ENCODE measurements at places on chromosomes 2 and 18. TPM values are rescaled to one million over a fixed set of nuclear protein-coding genes. Genes with fewer than 3 reads are reported as not detected.
A peak's percentile ranks its signal among the peaks of the same experiment; 100 is the strongest.

Gene TEKT4
- not detected for total RNA-seq

- no peak for DNase-seq
These were observed 26.2 kb upstream of the GALNT3 start for GRCh38 chr2:165820296-165820695.

- DNase-seq, result no peak
These were observed 36.3 kb downstream of the ZNF516 start for GRCh38 chr18:76458522-76459311.

- DNase-seq, result no peak
These were observed 22.6 kb downstream of the PRKRA start for GRCh38 chr2:178428396-178428806.

Gene ANTXR1
- not detected for total RNA-seq

- DNase-seq, result peak; percentile 6
These were observed 151.7 kb upstream of the ZNF521 start for GRCh38 chr18:25503567-25504081.

Gene DDX1
- 26.9 TPM for total RNA-seq

Gene HNMT
- 18.8 TPM for total RNA-seq

- DNase-seq, result no peak
These were observed 162.5 kb upstream of the RPRM start for GRCh38 chr2:153641046-153641445.

DNA sequence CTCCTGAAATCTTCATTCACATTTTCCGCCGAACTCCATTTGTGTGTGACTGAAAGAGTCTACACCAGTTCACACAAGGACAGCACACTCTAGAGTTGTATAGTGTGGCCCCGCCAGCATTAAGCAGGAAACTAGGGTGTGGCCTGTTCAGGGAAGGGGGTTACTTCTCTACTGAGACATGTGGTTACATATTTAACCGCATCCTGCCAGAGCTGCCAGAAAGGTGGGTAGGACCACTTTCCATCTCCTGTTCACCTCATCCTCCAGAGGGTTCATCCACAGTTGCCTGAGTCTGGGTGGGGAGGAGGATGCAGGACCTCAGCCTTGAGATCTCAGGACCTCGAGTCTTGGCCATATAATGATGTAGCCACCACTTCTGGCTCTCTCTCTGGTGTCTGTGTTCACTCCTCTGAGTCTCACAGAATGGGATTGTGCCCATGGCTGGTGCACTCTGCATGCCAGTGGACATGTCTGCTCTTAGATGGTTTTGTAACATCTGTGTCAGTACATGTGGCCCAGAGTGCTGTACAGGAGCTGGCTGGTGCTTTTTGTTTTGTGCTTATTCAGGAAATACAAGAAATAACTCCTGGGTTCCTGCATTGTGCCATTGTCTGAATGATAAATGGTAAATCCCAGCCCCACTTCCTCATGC lies 7.7 kb upstream of the SP140L start:
- DNase-seq, result no peak

Gene ANO7
- total RNA-seq, result 4.1 TPM

Gene FBXO15
- not detected for total RNA-seq

DNA sequence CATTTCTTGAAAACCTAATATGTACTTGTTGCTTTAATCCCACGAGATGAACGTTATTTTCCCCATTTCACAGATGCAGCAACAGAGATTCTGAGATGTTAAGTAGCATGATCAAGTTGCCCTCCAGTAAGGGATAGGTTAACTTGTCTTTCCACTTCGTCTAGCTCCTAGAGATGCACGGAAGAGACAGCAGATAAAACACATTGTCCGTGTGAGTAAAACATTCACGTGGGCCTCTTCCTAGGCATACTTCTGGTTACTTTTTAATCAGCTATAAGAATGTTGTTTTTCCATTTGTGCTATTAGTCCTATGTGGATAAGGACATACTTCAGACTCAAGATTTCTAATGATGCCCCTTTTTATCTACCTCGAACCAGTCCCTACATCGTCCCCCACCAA lies 1.2 kb upstream of the ARHGAP28 start:
- DNase-seq, result no peak

GRCh38 chr2:133667085-133667484 lies 98.8 kb upstream of the NCKAP5 start:
- no peak for DNase-seq

DNA sequence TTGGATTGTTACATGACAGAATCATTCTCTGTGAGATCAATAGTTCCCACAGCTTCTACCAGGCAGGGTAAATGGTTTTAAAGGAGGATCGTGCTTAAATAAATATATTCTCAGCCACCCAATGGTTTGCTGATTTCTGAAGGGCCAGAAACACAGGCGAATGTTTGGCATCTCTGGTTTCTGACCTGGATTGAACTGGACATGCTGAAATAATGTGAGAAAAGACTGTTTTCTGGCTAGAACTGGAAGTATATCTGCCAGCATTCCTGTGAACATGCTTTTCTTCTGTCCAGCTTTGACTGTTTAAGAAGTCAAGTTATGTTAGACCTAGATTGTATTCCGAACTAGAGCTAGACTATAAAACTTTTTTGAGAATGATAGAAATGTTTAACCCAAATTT lies 77.1 kb upstream of the COL3A1 start:
- no peak for DNase-seq

Gene VWA3B
- not detected for total RNA-seq

DNA sequence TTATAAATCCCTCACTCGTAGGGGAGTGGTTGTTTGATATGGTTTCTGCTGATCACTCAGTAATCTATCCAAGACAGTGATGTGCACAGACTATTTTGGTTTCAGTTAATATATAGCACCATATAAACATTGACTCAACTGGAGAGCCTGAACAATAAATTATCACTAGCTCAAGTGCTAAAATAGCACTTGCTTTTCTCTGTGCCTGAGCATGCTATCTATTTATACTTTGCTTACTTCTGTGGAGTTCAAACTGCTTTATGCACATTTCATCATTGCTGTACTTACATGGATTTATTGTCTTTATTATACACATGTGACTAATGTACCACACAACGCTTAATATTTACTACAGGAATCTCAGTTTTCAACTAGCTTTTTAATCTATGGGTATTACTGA lies 133.6 kb downstream of the BCL2 start:
- no peak for DNase-seq

Gene MC2R
- not detected for total RNA-seq

DNA sequence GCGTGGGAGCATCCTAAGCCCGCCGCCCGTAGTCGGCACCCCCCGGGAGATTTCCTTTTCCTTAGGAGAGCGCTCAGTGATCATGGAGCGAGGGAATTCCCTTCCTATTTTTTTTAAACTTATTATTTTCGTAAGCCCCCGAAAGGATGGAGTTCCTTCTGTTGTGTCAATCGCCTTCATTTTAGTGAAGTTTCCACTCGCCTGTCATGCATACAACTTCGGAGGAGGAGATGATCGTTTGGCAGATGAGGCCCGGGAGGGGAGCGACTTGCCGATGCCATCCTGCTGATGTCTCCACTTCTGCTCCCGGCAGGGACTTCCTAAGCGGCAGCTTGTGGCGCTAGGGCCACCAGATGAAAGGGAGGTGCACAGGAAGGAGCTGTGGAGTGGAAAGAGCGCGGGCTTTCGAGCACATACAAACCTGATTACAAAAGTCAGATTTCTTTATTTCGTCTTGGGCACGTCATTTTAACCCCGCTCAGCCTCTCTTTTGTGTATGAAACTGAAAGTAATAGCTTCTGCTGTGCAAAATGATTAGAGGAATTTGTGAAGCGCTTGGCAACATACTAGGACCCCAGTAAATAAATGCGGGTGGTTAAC lies at the start of gene ADGRF3:
Gene ADGRF3 (minus strand): TSS at position 336 of the 600 bp plus-strand sequence. CDS start 555 bp downstream, outside the sequence.
- peak; percentile 79 for DNase-seq

Gene RAMP1
- total RNA-seq, result 36.5 TPM

Gene AP1S3
- 16.3 TPM for total RNA-seq

Gene NEU4
- 1.1 TPM for total RNA-seq

- no peak for DNase-seq
These were observed 938.7 kb downstream of the DSC3 start for GRCh38 chr18:30103881-30104280.

DNA sequence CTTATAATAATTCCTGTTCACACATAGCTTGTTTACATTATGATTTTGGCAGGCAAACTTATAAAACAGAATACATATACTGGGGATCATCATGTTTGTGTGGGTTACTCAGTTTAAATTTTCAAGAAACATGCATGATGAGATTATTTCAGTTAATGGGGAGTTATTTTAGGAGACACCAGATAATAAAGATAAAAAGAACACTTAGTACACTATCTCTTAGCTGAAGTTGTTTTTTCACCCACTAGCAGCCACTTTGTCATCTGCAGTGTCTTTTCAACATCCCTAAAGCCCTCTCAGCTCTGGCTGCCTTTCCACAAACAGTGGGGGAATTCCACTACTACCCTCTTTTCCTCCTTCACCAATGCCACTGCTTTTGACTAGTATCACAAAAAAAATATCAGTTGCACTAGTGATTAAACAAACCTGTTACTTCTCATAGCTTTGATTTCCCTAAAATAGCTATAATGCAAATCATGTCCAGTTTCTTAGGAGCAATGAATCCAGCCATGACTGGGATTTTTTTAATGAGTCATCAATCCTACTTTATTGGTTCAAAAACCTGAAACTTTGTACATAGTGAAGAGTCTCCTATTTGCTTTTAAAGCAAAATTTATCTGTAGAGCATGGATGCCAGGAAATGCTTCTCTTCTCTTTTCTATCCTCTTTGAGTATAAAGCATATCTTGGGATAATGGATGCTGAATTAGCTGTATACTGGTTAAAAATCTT lies 156.7 kb upstream of the TFPI start:
- DNase-seq, result no peak

Gene CFAP65
- not detected for total RNA-seq

- no peak for DNase-seq
These were observed 29.5 kb upstream of the SEMA4C start for GRCh38 chr2:96899413-96899741.

- no peak for DNase-seq
These were observed 241.6 kb upstream of the RAB6C start for GRCh38 chr2:129737660-129738527.

- DNase-seq, result no peak
These were observed 8.9 kb upstream of the DGUOK start for GRCh38 chr2:73917696-73918207.

- DNase-seq, result no peak
These were observed 1490.0 kb upstream of the NXPH2 start for GRCh38 chr2:140270224-140270623.

DNA sequence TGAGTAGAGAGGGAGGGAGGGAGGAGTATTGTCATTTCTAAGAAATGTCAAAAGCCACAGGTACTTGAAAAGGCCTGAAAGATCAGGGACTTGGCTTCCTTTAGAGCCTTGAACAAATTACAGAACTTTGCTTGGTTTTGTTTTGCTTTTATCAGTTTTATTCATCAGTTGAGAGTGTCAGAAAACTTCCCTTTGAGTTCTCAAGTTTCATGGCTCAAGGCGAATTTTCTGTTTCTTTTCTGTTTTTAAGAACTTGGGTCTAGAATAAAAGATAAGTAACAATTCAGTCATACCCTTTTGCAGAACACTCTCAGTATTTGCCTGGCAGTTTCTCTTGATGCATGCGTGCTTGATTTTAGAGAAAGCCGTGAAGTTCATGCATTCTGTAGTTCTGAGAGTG lies 531.9 kb downstream of the PARD3B start:
- no peak for DNase-seq

DNA sequence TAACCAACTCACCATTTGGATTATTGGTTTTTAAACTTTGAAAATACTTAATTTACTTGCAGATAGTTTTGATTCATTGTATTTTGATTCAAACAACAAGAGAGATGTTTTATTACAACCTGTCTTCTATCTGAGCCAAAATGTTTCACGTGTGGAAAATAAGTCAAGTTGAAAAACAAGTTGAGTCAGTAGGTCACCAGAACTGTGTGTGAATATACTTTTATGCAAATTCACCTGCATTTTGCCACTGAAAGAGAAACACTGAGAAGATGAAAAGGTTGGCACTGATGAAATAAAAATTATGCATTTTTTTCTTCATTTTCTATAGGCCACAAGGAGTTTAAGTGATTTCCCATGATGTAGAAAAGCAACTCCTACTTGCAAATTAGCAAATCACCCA lies 68.3 kb downstream of the ICOS start:
- no peak for DNase-seq

DNA sequence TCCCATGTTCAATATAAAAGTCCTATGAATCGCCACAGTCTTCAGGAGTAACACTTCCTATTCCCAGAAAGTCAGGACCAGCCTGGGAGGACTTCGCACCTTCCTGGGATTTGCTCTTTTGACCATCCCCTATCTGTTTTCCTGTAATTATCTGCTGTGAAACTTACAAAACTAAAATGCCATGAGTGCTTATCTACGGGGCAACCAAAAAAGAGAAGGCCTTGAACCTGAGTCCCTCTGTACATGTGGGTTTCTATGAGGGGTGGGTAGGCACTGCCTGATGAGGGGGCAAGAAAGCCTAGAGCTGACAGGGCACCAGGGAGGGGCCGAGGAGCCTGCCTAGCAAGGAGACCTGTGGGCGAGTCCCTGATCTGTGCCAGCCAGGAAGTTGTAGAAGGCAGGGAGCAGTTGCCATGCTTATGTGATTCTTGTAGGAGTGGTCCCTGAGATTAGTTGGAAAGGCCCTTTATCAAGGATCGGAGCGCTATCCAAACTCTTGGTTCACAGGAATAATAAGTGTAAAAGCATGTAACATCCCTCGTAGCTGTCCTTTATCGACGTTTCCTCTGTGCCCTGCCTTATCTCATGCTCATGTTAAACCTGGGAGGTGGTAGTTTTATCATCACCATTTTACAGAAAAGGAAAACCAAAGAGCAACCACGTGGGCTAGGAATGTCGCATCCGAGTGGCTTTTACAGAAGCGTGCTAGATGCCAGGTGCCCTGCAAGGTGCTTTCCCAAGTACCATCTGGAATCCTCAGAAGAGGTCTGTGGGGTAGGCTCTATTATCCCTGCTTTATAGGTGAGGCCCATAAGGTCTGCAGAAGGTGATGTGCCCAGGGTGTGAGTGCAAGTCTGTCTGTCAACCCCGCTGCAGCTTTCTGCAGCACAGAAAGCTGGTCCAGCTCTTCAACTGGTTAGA lies 111.8 kb downstream of the B3GNT2 start:
- peak; percentile 62 for DNase-seq

DNA sequence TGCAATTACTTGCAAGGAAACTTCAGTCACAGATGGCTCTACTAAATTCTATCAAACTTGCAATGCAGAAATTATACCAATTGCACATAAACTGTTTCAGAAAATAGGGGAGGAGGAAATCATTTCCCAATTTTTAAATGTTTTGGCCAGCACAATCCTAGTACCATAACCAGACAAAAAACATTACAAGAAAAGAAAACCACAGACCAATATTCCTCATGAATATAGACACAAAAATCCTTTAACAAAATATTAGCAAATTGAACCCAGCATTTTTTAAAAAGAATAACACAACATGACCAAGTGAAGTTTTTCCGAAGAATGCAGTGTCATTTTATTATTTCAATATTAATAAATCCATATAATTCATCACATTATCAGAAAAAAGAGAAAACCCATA lies 45.8 kb downstream of the INO80C start:
- DNase-seq, result no peak

GRCh38 chr2:36338827-36339145 lies 16.8 kb upstream of the CRIM1 start:
- no peak for DNase-seq

Gene SCN7A
- not detected for total RNA-seq

Gene SIX3
- not detected for total RNA-seq

Data from HT-29 (cell line).